ENCODE measurements at places on chromosomes 1 and 21.

GRCh38 chr1:162548170-162548569, 13.4 kb upstream of the UAP1 start:
- no peak for DNase-seq

GRCh38 chr1:157369808-157370521, 182.3 kb downstream of the FCRL5 start:
- DNase-seq, result no peak

- DNase-seq, result no peak
These were observed 20.0 kb downstream of the SLC16A4 start for GRCh38 chr1:110370827-110371226.

DNA sequence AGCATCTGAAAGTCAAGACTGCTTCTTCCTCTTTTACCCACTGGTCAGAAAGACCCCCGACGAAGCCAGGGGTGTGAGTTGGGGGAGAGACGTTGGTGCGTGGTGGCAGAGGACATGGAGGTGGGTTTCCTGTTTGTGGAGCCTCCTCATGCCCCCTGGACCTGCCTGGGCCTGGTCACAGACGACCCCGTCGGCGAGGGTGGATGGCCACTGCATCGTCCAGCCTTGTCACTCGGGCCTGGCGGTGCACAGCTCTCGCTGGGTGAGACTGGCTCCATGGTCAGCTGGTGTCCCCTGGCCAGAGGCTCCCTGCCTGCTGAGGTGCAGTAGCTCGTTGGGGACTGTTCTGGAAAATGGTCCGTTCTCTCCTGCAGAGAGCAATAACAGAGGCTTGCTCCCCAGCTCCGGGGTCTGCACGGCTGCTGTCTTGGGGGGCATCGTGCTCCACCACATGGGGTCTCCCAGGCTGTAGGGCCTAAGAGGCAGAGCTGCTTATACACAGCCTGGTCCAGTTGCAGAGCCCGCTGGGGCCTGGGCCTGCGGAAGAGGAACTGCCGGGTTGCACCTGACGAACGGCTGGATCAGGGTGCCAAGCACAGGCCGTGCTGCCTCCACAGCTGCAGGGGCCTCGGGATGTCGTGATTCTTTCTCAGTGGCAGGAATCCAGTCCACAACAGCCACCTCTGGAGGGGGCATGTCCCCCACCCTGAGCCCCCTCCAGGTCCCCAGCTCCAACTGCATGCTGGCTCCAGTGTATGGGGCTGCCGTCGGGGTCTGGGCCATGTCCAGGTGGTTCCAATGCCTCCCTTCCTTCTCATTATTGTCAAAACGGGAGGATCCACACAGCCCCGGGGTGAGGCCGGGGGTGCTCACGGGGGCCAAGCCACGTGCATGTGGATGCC, 18.0 kb upstream of the ACTRT2 start:
- no peak for DNase-seq

- no peak for DNase-seq
These were observed 71.0 kb downstream of the EBNA1BP2 start for GRCh38 chr1:43101061-43101460.

DNA sequence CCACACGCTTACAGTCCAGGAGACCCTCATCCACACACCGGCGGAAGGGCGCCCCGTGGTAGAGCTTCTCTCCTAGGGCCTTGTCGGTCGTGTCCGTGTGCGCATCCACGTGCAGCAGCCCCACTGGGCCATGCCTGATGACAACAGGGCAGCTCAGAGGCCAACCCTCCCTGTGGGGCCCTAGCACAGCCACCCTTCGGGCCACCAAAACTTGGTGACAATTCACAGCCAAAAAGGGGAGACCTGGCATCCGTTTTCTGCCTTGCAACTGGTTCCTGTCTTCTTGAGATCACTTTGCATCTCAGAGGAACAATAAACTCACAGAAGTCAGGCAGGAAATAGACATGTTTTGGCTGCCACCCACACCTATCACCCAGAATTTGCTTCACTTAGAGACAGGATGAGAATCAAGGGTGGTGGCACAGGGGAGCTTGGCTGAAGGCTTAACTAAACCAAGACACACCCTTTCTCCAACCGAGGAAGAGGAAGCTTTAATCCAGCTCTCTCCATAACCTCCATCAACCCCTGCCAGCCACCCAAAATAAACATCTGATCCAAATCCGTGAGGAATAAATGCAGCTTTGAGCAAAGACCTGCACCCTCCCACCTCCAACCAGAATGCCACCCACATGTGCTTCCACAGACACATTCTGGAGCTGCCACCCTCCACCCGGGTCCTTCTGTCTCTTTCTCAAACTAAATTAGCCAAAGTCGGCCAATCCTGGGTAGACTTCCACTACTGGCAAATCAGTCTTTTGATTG, 5.7 kb downstream of the AGMAT start:
- DNase-seq, result no peak

DNA sequence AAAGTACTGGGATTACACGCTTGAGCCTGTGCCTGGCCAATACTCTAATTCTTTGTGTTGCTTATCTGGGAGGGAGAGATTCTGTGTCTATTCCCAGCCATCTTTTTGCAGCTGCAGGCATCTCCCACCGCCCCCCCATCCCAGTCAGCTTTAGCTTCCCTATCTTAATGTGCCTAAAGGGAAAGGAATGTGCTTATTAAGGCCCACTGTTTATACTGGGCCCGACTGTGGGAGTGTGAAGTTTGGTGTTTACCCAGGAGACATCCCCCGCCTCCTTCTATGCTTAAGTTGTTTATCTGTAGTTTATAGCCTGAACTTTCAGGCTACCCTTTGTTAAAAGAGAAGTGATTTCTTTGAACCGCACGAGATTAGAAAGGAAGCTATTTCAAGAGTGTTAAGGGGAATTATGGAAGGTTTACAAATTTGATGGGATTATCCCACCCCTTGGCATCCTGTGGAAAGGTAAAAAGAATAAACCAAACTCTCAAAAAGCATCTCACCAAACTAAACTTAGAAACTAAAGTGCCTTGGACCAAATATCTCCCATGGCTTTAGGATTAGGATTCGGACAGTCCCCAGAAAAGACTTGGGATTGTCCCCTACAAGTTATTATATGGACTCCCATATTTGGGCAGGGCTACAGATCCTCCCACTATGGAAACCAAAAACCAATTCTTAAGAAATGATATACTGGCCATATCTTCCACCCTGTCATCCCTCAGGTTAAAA, 25.5 kb upstream of the ZNF496 start:
- DNase-seq, result no peak

DNA sequence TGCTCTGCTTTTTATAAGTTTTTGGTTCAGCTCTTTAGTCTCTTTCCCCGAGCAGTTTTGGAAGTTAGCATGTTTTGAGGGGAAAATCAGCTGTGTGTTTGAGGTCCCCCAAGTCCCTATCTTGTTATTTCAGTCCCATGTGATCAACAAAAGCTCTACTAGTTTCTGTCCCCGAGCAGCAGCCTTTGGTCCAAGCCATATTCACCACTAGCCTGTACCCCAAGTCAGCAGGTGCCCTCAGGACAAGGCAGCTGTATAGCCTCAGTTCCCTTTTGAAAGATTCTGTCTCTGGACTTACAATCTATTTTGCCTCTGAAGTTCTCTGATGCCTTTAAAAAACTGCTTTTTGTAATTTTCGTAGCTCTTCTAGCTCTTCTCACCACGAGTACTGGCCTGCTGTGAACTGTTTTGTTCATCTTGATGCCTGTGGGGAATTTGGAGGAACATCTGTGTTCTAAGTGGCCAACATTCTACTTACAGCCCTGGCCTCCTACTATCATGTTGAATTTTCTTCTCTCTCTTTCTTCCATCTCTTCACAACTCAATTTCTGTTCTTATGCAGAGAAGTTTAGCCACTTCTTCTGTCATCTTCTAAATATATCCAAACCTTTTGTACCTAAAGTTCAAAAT, 16.7 kb downstream of the UAP1 start:
- no peak for DNase-seq

GRCh38 chr1:25026730-25027450, 96.8 kb upstream of the RUNX3 start:
- DNase-seq, result no peak

- no peak for DNase-seq
These were observed 565.2 kb downstream of the PTPRU start for GRCh38 chr1:29801561-29801973.

GRCh38 chr1:91020967-91021685, 709 bp downstream of the ZNF644 start:
- peak; percentile 79 for DNase-seq

GRCh38 chr21:40250514-40251294, 383.5 kb downstream of the PCP4 start:
- no peak for DNase-seq

DNA sequence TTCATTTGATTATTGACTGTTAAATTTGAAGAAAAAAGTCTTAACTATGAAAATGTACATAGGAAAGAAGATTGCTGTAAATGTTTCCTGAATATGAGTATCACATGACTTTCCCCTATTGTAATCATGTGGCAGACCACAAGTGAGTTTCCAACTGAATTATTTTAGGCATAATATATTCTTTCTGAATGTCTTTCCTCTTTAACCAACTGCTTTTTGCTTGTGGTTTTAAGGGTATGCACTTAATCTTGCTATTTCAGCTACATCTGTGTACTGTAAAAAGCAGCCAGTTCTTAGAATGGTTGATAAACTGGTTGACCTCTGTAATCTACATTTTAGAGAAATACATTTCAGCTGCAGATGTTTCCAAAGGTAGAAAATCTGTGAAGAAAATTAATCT, 400.7 kb downstream of the NEGR1 start:
- DNase-seq, result no peak

DNA sequence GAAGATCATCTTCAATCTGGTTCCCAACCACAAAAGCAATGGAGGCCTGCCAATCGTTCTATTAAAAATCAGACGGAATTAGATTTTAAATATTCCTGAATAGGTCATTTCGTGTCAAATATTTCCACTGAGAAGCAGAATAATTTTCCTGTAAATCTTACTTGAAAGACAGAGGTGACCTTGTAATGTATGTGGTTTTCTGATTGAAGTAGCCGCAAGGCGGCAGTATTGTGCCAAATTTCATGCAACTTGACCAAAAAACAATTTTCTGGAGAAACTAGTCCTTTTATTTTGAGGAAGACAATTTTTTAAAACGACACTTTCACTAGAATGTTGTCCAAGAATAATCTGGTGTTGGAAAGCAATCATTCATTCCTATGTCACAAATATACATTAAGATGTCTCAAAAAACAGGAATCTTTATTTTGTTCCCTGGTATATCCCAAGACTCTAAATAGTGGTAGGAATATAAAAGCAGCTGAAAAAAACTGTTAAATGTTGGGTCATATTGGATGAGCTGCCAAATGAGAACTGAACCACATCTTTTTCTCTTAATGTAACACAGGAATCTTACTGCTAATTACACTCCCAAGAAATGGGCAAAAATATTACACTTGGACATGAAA, 33.6 kb downstream of the SPAG17 start:
- no peak for DNase-seq

- DNase-seq, result no peak
These were observed 9.1 kb upstream of the C1QA start for GRCh38 chr1:22627331-22627730.

DNA sequence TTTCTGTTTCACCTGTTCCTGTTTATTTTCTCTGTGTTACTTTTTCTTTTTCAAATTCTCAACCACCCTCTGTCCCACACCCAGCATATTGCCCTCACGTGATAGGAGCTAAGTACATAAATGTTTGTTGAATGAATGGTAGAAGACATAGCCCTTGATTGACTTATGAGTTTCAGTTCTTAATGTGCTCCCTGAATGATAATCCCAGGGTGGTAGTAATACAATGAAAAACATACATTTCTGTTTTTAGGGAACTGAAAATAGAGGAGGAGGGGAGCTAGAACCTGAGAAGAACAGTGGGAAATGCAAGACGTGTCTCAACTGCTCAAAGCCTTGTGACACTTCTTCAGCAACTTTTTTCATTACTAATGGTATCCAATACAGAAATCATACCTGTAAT, 147.1 kb downstream of the SPATA46 start:
- DNase-seq, result no peak

DNA sequence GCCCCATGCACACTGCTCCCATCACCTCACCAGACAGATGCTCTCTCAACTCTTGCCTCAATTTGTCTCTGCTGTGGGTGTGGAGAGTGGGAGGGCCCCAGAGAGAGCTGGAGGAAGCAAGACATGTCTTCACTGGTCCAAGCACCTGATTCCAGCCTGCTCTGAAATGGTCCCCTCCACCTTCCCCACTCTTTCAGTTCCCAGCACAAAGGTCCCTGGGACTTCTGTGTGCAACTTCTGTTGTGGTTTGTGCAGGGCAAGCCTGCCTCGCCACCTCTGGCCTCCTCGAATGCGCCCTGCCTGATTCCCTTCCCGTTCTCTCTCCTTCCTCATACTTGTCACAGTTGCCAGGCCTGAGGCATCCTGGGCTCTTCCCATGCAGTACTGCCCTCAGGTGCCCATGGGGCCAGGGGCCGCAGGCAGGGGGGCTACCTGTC, 119.3 kb downstream of the SYT2 start:
- no peak for DNase-seq

DNA sequence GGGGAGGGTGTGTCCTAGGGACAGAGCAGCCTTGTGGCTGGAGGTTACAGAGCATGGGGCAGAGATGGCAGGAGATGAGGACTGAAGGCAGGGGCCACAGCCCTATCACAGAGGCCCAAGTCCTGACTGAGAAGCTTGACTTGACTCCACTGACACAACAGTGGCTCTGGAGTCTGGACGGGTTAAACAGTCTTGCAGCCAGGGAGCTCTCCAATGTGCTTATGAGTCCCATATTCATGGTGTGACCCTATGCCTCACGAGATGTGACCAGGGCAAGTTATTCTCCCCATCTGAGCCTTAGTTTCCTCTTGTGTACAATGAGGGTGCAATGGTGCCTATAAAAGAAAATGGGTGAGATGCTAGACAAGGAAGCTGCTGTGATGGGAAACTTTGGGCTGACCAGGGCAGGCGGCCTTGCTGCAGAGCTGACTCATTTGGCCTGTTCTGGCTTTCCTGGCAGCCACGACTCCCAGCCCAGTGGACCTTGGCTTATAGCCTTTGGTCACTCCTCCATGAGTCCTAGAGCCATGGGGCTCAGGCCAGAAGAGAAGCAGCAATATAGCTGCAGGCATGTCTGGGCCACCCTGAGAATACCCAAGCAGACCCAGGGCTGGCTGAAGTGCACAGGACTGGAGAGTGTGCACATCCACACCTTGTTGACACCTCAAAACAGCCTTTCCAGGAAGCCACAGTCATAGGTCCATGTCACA, 2.8 kb upstream of the TTC22 start:
- no peak for DNase-seq

DNA sequence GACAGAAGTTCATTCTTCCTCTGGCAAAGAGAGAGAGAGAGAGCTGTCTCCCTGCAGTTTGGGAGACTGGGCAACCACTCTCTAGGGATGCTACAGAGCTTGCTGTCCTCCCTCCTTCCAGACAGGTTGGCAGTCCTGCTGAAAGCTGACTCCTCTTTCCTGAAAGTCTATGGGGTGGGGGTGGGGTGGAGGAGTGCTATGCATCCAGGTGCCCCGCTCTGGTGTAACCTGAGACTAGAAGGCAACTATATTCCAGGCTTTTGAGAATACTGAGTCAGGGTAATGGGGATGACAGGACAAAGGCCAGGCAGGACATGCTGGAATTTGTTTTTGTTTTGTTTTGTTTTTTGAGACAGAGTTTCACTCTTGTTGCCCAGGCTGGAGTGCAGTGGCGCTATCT, 55.4 kb downstream of the OPTC start:
- no peak for DNase-seq

- DNase-seq, result no peak
These were observed 7.7 kb downstream of the CFAP298 start for GRCh38 chr21:32604464-32604863.

Measured in amniotic stem cell (primary cell).